ENCODE measurements at places on chromosomes 16 and 17.

- no peaks in the 10 kb centered on the region for H3K27me3 ChIP-seq
- H3K36me3 ChIP-seq = no peaks in the 10 kb centered on the region
- peak; percentile 39 for DNase-seq
- H3K4me3 ChIP-seq = no peak overlapping the region
- peaks cover 11% of the 10 kb centered on the region for H3K4me1 ChIP-seq
- no peak overlapping the region for H3K27ac ChIP-seq
Observed at GRCh38 chr17:63140255-63140654, 174.2 kb downstream of the TANC2 start.

GRCh38 chr16:70592106-70592571 is 54.2 kb upstream of the IL34 start:
- H3K4me1 ChIP-seq = no peaks in the 10 kb centered on the region
- no peaks in the 10 kb centered on the region for H3K36me3 ChIP-seq
- no peak overlapping the region for H3K4me3 ChIP-seq
- no peak overlapping the region for H3K27ac ChIP-seq
- no peaks in the 10 kb centered on the region for H3K27me3 ChIP-seq

DNA sequence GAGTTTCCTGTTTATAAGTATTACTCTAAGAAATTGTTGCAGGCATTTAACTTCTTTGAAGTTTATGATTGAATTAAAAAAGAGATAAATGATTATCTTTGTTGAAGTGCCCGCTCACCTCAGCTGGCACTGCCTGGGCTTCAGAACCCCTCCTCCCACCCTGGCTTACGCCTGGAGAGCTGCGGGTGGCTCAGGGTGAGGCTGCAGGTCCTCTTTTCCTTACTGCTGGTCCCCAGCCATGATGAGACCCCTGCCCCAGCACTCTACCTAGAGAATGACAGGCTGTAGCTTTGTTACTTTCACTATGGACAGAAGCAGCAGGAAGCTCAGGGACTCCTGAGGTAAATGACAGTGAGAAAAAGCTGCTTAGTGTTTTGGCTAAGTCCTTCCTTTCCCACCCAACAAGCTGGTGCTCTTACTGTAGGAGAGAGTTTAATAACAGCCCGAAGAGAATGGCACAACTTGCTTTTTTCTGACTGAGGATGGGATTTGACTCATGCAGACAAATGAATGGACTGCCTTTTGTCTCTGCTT is 62.1 kb downstream of the EPN2 start:
- H3K36me3 ChIP-seq = no peaks in the 10 kb centered on the region
- no peak overlapping the region for H3K27ac ChIP-seq
- DNase-seq = no peak
- H3K4me3 ChIP-seq = no peak overlapping the region

- H3K27ac ChIP-seq = no peak overlapping the region
- peaks cover 55% of the 10 kb centered on the region for H3K36me3 ChIP-seq
- peak; percentile 26 for DNase-seq
- H3K4me3 ChIP-seq = no peak overlapping the region
- H3K4me1 ChIP-seq = no peaks in the 10 kb centered on the region
Observed at GRCh38 chr17:6627019-6627418, 13.5 kb downstream of the KIAA0753 start.

DNA sequence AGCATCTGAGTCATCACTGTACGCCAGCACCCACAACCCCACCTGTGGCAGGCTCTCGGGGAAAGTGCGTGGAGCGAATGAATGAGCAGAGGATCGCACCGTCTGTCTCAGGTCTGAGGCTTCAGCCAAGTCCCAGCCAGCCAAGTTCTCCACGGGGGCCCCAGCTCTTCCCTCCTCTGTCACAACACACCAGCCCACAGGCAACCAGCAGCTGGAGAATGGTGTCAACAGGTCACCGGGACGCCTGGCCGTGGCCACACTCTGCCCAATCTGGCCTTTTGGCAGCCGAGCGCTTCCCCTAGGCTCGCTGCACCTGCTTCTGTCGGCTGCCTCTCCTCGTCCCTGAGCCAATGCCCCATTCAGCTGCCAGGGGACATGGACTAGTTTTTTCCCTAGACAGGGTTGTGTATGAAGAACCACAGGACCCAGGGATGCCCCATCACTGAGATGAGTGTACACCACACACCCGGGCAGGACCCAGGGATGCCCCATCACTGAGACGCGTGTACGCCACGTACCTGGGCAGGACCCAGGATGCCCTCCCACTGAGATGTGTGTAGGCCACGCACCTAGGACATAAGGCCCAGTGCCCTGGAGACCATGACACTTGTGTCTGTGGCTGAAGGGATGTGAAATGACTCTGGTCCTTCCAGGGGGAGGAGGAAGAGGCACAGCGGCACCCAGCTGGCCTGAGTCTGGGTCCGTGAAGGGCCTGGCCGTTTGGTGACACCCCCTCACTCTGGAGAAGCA is 52.8 kb downstream of the ABR start:
- H3K4me3 ChIP-seq = no peak overlapping the region
- no peak overlapping the region for H3K27ac ChIP-seq
- DNase-seq = no peak
- peaks cover 13% of the 10 kb centered on the region for H3K4me1 ChIP-seq
- no peaks in the 10 kb centered on the region for H3K36me3 ChIP-seq

DNA sequence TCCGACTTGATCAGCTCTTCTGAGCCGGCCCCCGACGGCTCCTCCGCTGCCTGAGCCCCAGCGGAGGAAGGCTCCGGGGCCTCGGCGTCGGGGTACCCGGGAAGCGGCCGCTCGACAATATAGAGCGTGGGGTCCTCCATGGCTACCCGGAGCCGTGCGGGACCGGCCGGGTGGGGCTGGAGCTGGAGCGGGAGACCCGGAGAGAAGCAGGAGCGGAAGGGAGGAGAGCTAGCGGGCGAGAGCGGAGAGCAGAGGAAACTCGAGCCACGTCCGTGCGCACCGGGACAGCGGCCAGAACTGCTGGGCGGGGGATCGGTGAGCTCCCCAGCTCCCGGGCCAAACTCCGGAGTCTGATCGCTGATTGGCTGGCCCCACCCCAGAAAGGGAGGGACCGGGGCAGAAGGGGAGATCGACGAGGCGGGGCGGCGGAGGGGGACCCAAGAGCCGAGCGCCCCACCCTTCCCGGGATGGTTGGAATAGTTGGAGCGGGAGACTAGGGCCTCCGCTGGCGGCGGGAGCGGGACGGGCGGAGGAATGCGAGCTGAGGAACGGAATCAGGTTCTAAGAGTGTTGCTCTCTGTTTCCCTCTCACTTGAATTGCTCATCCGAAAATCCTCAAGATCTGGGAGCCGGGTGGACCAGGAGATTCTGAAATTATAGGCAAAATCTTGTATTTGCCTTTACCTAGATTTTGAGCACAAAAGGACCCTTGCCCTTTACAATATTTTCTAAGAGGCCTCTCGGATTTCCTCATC is at the start of gene CAVIN1:
Gene CAVIN1, minus strand, starts transcription at position 299 of the 755 bp plus-strand sequence. Its CDS starts 159 bp downstream, at position 140.
- no peaks in the 10 kb centered on the region for H3K36me3 ChIP-seq
- H3K4me3 ChIP-seq = peak within 1 kb of the TSS; percentile 52
- H3K27me3 ChIP-seq = peaks cover 20% of the 10 kb centered on the region
- DNase-seq = peak; percentile 99
- H3K4me1 ChIP-seq = peaks cover 25% of the 10 kb centered on the region
- peak within 1 kb of the TSS; percentile 40 for H3K27ac ChIP-seq

GRCh38 chr17:59496178-59496577 is 69.2 kb upstream of the DHX40 start:
- no peak overlapping the region for H3K4me3 ChIP-seq
- peaks cover 20% of the 10 kb centered on the region for H3K4me1 ChIP-seq
- H3K36me3 ChIP-seq = no peaks in the 10 kb centered on the region
- DNase-seq = no peak
- no peak overlapping the region for H3K27ac ChIP-seq
- no peaks in the 10 kb centered on the region for H3K27me3 ChIP-seq

GRCh38 chr16:22659933-22660332 is 149.2 kb downstream of the NPIPB5 start:
- H3K4me3 ChIP-seq = no peak overlapping the region
- H3K36me3 ChIP-seq = no peaks in the 10 kb centered on the region
- H3K27me3 ChIP-seq = no peaks in the 10 kb centered on the region
- no peaks in the 10 kb centered on the region for H3K4me1 ChIP-seq
- H3K27ac ChIP-seq = no peak overlapping the region

DNA sequence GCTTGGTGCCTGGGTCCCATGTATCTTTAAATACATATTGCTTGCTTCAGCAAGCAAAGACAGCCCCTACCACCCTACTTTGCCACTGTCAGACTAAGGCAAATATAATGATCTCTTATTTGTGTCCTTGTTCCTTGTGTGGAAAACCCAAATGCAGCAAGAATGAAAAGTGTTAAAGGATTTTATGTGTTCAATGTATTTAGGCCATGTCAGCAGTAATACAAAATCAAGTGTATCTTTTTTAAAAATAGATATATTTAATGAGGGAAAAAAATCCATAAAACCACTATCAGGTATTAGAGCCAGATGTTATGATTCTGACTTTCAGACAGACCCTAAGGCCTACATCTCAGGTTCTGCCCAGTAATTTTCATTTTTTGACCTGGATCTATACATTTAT is 374.5 kb downstream of the SEC14L1 start:
- H3K36me3 ChIP-seq = no peaks in the 10 kb centered on the region
- no peak overlapping the region for H3K4me3 ChIP-seq
- no peak for DNase-seq
- no peak overlapping the region for H3K27ac ChIP-seq
- H3K27me3 ChIP-seq = no peaks in the 10 kb centered on the region

- H3K27ac ChIP-seq = no peak overlapping the region
- H3K4me3 ChIP-seq = no peak overlapping the region
- DNase-seq = no peak
Observed at GRCh38 chr16:7321661-7322060, 11.0 kb upstream of the RBFOX1 start.

GRCh38 chr17:38601539-38602351 is 4.0 kb downstream of the SRCIN1 start:
- no peak overlapping the region for H3K4me3 ChIP-seq
- H3K4me1 ChIP-seq = peaks cover 17% of the 10 kb centered on the region
- peaks cover 34% of the 10 kb centered on the region for H3K27me3 ChIP-seq
- H3K36me3 ChIP-seq = no peaks in the 10 kb centered on the region
- H3K27ac ChIP-seq = peak overlapping the region; percentile 44

DNA sequence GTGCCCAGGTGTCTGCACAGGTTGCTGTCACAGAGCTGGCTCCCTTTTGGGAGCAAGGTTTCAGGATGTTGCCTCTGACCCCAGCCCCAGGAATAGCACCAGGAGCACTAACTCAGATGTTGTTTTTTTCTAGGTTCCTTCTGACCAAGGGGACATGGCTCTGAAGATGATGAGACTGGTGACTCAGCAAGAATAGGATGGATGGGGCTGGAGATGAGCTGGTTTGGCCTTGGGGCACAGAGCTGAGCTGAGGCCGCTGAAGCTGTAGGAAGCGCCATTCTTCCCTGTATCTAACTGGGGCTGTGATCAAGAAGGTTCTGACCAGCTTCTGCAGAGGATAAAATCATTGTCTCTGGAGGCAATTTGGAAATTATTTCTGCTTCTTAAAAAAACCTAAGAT is 28.1 kb downstream of the SCPEP1 start:
- H3K4me1 ChIP-seq = no peaks in the 10 kb centered on the region
- no peak overlapping the region for H3K27ac ChIP-seq
- H3K4me3 ChIP-seq = no peak overlapping the region
- no peak for DNase-seq
- H3K36me3 ChIP-seq = no peaks in the 10 kb centered on the region

DNA sequence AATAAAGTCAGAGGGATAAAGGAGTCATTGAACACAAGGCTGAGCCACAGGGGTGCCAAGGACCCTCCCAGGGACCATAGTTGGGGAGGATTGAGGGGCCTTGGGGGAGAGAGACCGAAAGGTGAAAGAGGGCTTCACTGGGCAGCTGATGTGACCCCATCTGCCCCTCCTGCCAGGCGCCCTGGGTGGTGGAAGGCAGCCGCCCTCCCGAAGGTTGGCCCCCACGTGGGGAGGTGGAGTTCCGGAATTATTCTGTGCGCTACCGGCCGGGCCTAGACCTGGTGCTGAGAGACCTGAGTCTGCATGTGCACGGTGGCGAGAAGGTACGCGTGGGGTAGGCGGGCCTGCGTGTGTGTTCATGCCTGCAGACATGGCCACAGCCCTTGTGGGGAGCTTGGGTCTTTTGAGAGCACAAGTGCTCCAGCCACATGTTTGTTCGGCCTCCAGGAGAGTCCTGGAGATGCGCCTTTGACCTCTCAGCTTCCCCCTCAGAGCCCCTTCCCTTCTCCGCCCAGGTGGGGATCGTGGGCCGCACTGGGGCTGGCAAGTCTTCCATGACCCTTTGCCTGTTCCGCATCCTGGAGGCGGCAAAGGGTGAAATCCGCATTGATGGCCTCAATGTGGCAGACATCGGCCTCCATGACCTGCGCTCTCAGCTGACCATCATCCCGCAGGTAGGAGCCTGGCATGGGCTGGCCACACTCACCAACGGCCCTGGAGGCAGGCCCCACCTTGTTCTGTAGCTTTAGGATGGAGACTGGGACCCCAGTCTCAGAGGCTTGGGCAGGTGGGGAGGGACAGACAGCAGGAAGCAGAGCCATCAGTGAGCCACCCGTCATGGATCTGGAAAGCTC is 24.1 kb downstream of the ANKRD40 start:
- no peak overlapping the region for H3K4me3 ChIP-seq
- H3K27ac ChIP-seq = no peak overlapping the region
- H3K27me3 ChIP-seq = no peaks in the 10 kb centered on the region
- H3K4me1 ChIP-seq = peaks cover 5% of the 10 kb centered on the region

- DNase-seq = peak; percentile 80
- no peak within 1 kb of the TSS for H3K27ac ChIP-seq
- no peaks in the 10 kb centered on the region for H3K36me3 ChIP-seq
- H3K4me3 ChIP-seq = peak within 1 kb of the TSS; percentile 92
- no peaks in the 10 kb centered on the region for H3K4me1 ChIP-seq
Observed at GRCh38 chr17:6069539-6070429, at the start of gene WSCD1. Gene WSCD1 (plus strand): TSS chr17:6070379. CDS start chr17:6080659, 10,280 bp downstream.

- no peaks in the 10 kb centered on the region for H3K4me1 ChIP-seq
- H3K27me3 ChIP-seq = no peaks in the 10 kb centered on the region
- DNase-seq = no peak
- no peak overlapping the region for H3K27ac ChIP-seq
Observed at GRCh38 chr16:79013930-79014660, 586.4 kb downstream of the MAF start.

DNA sequence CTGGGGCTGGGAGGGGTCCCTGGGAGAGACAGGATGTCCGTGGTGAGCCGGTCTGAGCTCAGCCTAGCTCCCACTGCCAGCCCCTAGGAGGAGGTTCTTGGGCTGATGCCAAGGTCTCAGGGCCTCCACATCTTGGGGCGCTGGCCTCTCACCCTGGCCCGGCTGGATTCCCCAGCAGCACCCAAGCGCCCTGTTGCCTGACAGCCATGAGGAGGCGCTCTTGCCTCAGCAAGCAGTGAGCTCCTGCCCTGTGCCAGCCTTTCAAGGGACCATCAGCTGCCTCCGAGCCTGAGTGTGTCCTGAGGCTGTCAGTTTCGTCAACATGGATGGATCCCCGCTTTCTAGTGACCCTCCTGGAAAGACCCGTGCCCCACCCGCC is 234.9 kb upstream of the CIBAR2 start:
- H3K27ac ChIP-seq = no peak overlapping the region
- H3K27me3 ChIP-seq = no peaks in the 10 kb centered on the region
- no peaks in the 10 kb centered on the region for H3K36me3 ChIP-seq
- H3K4me3 ChIP-seq = no peak overlapping the region

DNA sequence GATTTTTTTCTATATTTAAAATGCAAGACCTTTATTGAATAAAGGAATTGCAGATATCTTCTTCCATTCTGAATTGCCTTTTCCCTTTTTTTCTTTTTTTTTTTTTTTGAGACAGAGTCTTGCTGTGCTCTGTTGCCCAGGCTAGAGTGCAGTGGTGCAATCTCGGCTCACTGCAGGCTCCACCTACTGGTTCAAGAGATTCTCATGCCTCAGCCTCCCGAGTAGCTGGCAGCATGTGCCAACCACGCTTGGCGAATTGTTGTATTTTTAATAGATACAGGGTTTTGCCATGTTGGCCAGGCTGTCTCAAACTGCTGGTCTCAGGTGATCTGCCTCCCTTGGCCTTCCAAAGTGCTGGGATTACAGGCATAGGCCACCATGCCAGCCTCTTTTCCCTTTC is 151.5 kb downstream of the CEP112 start:
- H3K36me3 ChIP-seq = no peaks in the 10 kb centered on the region
- H3K4me1 ChIP-seq = no peaks in the 10 kb centered on the region
- H3K27ac ChIP-seq = no peak overlapping the region
- no peaks in the 10 kb centered on the region for H3K27me3 ChIP-seq

All from cardiac muscle cell (in vitro differentiated cells and primary cell).